AG04450 (cell line): ENCODE measurements at places on chromosomes 11 and 22.
A peak's percentile ranks its signal among the peaks of the same experiment; 100 is the strongest.

DNA sequence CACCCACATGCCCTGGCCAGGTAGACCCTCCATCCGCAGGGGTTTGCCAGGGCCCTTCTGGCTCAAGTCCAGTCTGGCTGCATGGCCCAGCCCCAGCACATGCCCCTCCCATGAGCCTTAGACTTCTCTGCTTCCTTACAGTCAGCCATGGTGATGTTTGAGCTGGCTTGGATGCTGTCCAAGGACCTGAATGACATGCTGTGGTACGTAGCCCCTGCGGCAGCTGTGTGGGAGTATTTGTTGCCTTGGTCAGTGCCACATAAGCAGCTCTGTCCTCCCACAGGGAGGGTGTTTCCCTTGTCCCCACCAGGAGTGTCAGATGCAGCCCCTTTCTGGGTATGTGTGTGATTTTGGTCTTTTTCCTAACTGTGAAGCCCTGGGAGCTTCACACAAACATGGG is 17.5 kb downstream of the CDC45 start:
- DNase-seq: peak; percentile 78

GRCh38 chr22:28002863-28003565 is 84.0 kb upstream of the PITPNB start:
- DNase-seq: no peak

GRCh38 chr11:1049071-1049405 is 12.5 kb upstream of the MUC6 start:
- DNase-seq: no peak

DNA sequence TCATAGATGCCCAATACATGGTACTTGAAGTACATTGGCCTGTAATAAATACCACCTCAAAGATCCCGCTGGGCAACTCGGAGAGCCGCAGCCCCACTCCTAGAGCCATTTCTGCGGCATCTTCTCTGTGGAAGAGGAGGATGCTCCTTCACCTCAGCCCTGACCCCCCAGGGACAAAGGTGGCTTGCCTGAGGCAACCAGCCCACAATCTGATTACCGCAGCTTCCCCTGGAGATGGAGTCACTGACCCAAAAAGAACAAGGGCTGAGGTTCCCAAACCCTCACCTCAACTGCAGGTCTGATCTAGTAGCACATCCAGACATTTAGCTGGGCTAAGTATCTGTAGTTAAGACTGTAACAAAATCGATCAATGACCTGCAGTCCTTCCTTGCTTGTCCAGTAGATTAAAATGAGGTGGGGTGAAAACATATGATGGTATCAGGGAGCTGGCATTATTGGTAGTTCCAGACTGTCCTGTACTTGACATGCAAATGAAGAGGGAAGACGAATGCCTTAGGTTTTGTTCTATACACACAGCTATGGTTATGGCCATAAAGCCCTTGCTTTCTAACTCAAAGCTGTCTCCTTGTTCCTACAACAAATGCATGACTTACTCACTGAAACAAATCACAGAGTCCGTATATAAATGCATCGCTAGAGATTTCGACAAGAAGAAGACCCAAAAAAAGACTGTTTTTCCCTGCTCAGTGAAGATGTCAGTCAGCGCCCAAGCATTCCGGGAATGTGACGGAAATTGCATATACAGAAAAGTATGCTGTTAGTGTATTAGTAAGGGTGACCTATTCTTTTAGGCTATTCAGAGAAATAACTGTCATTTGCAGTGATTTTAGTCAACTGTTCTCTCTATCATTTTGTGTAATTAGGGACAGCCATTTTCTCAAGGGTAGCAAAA is 33.7 kb downstream of the C11orf71 start:
- DNase-seq: peak; percentile 74

DNA sequence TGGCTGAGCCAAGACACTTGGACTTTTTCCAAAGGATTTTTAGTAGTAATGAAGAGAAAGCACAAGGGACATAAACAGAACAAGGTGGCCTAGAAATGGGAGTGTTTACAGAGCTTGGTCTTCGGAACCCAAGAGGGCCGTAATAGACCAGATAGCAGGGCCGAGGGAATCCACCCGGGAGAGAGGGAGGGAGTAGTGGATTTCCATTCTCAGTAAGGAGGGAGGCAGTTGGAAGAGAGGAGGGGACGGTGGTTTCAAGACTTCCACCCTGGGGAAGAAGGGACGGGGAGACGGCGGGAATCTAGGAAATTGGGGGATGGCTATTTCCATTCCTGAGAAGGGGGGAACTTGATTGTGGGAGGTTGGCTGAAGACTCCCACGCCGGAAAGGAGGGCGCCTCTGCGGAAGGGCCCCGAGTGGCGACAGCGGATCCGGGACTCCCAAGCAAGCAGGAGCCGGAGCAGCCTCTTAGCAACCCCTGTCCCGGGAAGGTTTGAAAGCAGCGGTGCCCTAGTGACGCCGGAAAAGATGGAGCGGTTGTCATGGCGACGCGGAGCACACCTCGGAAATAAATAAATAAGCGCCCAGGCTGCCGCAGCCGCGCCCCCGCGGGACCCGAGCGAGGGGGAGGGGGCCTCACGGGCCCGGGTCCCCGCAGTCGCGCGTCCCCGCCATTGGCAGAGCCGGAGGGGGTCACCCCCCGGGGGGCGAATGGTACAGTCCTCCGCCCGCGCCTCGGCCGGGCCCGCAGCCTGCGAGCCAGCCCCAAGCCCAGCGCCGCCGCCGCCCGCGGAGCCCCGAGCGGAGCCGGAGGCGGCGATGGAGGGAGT is 31.6 kb downstream of the EIF3F start:
- peak; percentile 16 for DNase-seq

GRCh38 chr11:46485856-46486443 is 94.4 kb upstream of the CHRM4 start:
- DNase-seq: no peak

DNA sequence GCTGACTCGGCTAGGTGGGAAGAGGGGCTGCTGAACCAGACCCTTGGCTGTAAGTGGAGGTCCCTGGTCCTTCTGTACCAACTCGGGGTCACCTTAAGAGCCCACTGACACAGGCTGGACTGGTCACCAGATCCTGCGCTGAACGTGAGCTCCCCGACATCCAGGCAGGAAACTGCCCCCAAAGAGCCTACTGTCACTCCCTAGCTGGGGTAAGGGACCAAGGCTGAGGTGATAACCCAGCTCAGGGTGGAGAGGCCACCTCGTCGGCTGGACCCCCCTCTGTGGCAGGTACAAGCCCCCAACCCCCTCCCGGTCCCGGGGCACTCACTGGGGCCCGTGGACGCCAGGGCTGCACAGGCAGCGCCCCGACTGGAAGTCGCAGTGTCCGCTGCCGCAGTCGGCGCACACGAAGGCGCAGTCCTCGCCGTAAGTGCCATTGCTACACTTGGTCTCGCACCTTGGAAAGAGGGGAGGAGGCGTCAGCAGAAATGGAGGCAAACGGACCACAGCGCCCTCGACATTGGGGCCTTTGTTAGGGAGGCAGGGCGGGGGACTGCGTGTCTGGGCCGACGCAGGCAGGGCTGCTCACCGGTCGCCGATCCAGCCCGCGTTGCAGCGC is 7.4 kb downstream of the SCARF2 start:
- no peak for DNase-seq

- DNase-seq: no peak
Observed at GRCh38 chr11:127338380-127339259, 338.1 kb upstream of the KIRREL3 start.

DNA sequence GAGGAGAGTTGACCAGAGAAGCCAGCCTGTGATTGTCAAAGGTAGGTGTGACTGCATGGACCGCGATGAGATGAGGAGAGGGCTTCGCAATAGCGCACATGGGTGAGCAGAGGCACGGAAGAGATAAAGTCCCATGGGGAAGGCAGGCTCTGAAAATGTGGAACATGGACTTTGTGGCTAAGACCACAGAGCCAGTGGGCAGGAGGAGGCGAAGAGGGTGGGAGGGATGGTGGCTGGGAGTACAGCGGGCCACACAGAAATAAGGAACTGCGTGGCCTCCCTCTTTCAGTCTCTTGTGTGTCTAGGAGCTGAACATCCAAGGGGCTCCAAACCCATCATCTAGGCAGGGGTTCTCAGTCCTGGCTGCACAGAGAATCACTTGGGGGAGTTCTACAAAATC is 98.6 kb downstream of the TENM4 start:
- no peak for DNase-seq

DNA sequence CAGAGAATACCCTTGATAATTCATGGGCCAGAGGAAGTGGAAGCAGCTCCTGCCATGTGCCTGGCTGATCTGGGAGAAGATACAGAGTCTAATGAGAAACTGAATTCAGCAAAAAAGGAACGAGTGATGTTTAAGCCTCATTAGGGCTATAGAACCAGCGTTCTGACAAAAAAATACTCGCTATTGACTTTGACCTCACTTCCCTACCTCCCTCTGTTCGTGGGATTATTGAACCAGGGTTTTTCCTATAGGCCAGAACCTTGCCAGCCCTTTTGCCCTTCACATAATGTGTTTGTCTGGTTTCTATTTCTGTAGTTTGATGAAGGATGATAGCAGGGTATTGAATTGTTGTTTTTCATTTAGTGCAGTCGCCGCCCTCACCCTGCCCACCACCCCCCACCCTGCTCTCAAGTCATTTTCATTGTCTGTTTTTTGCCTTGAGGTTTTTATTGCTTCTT is 7.6 kb upstream of the RBFOX2 start:
- no peak for DNase-seq

DNA sequence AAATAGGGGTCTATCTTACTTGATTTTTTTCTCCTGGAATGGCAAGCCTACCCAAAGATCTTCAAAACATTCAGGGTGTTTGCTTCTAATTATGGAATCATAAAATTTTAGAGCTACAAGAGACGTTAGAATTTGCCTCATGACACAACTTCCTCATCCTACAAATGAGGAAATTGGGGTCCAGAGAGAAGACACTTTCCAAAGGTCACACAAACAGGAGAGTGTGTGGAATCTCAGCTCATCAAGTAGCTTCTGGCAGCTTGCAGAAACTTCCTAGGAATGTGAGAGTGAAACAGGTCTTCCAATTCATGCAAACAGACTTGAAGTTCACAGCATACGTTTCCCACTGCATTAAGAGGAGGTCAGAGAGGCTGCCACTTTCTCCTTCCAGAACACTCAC is 976.0 kb downstream of the OPCML start:
- DNase-seq: no peak

DNA sequence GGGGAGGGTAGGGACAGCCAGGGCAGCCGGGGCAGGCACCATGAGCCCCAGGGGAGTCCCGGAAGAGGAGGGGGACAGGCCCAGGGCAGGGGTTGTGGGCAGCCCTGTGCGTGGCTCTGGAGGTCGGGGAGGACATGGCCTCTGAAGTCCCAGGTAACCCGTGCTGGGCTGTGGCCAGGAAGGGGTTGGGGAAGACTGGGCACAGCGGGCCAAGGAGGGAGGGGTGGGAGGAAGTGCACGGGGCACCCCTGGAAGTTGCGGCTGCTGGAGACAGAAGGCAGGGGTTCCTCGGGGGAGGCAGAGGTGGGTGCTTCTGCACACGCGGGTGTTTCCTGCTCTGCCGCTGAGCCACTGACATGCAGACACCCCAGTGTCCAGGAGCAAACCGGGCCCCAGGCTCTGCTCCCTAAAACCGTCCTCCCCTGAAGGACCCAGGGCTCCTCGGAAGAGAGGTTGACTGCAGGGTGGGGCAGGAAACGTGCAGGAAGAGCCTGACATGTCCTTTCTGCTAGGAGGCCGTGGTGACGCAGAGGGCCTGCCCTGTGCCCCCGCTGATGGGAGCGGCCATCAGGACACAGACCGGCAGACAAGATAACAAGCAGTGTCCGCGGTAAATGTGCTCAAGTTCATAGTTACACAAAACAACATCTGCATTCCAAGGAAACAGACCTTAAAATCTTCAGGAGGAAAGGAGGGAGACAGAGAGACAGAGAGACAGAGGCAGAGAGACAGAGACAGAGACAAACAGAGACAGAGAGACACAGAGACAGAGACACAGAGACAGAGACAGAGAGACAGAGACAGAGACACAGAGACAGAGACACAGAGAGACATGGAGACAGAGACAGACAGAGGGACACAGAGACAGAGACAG is 5.7 kb downstream of the TNNI2 start:
- no peak for DNase-seq

GRCh38 chr11:88909500-88909899 is 156.3 kb downstream of the GRM5 start:
- no peak for DNase-seq

GRCh38 chr22:43843783-43844530 is 18.4 kb downstream of the SULT4A1 start:
- no peak for DNase-seq

DNA sequence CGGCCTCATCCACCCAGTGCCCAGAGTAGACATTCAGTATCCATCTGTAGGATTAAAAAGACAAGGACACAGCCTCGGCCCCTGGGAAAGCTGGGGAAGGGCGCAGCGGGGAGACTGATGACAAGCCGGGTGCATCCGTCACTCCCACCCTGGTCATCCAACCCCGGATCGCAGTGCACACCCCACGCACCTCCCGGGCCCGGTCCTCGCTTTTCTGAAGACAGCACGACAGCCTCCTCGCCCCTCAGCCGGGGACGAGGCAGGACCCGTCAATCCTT is 1.1 kb downstream of the FCHSD2 start:
- no peak for DNase-seq

GRCh38 chr11:78841456-78842060 is 266.9 kb upstream of the NARS2 start:
- no peak for DNase-seq

GRCh38 chr11:112260490-112260889 is at the start of gene PLET1:
TSS of gene PLET1 (minus strand) at chr11:112260860. CDS start at chr11:112260589, 271 bp downstream.
- no peak for DNase-seq

DNA sequence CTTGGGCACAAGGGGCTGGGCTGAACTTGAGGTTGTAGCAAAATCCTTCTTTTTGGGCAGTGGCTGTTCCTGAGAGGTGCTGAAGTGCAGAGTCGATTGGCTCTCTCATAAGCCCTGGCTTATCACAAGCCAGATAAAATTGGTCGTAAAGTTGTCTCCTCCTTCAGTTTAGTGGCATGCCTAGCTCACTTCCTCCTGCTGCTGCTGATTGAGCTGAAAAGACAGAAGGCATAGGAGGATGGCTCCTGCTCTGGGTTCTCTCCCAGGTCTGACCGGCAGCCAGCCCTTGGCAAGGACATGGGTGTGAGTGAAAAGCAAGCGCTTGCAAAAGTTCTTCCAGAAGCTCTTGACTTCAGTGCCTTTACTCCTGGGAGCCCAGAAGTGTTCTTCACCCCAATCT is 83.9 kb downstream of the LDLRAD3 start:
- DNase-seq: no peak

DNA sequence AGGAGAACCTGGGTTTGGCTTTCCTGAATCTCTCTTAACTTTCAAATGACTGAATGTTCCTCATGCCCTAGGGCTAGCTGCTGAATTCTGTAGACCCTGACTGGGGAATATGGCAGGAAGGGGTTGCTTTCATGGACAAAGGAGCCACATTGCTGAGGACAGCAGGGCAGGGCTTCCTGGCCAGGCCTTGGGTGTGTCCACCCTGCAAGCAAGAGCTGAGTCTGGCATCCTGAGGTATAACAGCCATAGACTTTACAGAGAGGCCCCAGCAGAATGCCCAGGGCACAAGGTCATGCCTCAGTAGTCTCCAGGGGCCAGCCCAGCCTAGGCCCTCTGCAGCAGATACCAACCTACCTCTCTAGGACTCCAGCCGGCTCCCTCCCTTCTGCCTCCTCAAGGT is 102.2 kb upstream of the RAG2 start:
- DNase-seq: no peak

- DNase-seq: no peak
Observed at GRCh38 chr22:28103596-28103995, 184.5 kb upstream of the PITPNB start.

GRCh38 chr11:24634606-24635160 is 137.8 kb downstream of the LUZP2 start:
- no peak for DNase-seq
